ENCODE measurements at places on chromosomes 6 and 20.

- no peak for DNase-seq
Measured at GRCh38 chr6:164243949-164244348, 829.4 kb downstream of the QKI start.

- DNase-seq: no peak
Measured at GRCh38 chr6:169592558-169592957, 109.3 kb downstream of the WDR27 start.

- DNase-seq: no peak
Measured at GRCh38 chr20:64210656-64211369, 44.7 kb upstream of the PCMTD2 start.

GRCh38 chr20:6558341-6558740 lies 209.1 kb upstream of the BMP2 start:
- no peak for DNase-seq

GRCh38 chr6:34108176-34108575 lies 37.7 kb downstream of the GRM4 start:
- DNase-seq: no peak

DNA sequence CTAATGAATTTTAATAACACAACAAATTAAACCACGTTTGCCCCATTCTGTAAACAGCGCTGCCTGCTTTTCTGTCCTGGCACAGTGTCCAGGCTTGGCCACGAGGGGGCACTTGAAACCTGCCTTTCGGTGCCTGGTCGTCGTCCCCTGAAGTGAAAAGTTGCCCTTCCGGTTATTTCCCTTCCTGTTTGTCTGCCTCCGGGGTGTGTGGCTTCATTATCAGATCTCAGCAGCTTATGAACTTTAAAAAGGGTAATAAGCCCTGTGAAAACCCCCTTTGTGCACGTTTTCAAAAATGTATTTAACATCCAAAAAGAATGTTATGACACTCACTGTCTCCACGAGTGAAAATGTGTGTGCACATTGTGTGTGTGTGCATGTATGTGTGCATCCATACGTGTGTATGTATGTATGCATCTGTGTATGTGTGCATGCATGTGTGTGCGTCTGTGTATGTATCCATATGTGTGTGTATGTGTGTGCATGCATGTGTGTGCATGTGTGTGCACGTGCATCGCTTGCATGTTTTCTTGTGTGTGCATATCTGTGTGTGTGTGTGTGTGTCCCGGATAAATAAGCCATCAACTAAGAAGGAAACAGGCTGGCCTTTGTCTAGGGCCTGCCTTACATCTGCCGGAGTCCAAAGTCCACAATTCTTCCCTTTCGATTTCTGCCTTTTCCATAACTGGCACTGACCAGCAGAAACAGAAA lies 358.4 kb downstream of the THBS2 start:
- peak; percentile 45 for DNase-seq

DNA sequence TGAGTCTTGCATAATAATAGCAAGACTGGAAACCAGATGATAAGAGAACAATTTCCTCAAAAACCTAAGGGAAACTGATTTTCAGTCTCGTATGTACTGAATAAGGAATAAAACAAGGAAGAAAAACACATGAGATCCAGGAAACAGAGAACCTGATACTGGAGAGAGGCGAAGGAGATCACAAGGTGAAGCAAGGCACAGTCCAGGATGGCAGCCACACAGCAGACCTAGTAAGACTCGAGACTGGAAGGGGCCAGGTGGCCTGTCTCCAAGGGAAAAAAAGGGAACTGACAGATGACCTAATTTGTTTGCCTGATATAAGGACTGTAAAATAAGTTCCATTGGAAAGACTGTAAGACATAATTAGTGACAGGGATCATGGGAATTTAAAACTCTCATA lies 71.1 kb downstream of the TASP1 start:
- DNase-seq: no peak

DNA sequence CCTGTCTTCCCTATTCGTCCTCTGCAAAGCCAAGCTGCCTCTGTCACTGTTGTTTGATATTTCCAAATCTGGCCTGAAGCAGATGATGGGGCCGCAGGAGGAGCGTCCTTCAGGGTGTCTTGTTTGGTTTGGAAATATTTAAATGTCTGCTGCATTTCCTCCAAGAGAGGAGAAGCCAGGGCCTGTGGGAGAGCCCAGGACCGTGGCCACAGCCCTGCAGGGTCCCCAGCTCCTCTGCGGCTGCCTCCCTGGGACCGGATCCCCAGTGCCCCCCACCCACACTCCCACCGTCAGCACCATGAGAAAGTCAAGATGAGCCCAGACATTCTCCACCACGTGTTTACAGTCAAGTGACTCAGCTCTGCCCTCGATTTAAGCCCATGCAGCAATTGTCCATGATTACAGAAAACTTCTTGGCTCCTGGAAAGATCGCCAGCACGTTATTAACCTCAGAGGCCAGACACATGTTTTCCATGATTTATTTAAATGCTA lies 18.2 kb downstream of the FOXF2 start:
- no peak for DNase-seq

DNA sequence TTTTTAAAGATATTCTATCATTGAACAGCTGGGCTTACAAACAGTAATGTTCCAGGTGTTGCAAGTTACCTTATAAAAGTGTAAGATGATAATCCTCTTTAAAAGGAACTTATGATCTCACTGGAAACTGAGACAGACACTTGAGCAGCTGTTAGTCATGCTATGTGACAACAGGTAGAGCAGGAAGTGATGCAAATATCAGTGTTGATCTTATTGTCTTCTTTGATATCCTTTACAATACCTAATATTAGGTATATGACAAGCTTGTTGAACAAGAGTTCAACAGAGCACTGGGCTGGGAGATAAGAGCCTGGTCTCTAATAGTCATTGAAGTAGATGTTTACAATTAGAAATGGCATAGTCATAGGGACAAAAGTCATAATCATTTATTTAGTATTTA lies 150.0 kb downstream of the UBE3D start:
- no peak for DNase-seq

DNA sequence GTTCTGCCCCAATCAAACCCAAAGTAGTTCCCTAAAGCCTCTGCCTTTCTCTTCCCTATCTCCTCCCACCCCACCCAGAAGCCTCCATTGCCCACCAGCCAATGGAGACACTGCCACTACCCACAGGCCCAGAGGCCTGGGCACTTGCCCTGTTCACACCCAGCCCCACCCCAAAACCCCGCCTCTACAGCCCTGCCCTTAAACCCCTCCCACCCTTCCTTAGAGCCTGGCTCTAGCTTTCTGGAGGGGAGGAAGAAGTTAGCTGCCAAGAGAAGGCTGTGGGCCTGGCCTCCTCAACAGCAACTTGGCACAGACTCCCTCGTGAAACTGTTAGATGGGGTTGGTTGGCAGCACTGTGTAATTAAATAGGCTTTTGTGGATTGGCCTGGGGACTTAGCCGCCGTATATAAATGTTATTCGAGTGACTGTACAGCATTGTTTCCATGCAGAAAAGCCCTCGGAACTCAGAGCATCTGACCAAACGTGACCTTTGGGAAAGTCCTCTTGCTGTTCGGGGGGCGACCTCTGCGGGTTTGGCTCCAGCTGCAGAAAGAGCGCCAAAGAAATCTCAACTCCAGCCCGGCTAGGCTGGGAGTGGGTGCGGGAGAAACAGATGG lies 31.4 kb downstream of the COL11A2 start:
- no peak for DNase-seq

DNA sequence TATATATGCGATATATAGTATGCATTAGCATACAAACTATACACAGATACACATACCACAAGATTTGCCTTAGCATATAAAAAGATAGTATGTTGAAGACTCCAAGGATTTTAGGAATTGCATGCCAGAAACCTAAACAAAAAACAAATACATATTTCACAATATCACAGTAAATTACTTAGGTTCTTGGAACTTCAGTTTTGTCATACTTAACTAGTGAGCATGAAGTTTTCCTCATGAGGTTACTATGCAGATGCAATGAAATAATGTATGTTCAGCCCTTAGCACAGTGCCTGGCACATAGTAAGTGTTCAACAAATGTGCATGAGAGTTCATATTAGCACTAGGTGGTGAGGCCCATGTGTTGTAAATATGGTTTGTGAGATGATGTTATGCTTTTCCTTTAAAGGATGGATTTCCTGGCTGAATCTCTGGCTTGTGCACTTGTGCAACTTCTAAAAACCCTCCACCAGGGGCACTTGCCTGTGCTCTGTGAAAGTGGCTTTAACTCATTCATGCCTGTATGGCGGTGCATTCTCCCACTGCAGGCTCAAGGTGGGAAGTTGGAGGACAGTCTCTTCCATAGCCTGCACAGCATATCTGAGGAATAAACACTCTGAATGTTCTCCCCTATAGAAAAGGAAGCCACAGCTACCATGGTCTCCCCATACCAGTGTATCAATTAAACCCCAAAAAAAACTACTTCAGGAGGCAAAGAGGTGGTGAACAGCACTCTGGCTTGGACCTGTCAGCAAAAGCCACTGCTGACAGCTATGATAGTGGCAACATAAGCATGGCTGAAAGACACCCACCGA lies 624.1 kb upstream of the CDH4 start:
- no peak for DNase-seq

DNA sequence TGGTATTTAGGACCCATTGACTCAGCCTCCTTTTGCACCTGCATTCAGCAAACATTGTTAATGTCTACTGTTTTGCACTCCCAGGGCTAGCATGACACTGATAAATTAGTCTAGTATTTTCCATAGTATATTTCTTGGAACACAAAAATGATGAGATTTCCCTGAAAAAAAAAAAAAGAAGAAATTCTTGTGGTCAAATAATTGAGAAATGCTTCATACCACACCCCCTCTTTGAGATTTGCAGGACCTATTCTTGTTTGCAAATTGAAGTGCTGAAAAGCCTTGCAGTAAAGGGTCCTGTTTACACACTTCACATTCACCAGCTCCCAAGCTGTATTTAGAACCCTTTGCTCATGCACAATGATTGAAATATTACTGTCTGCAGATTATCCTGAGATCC lies 36.3 kb upstream of the CLIC5 start:
- no peak for DNase-seq

- no peak for DNase-seq
Measured at GRCh38 chr6:113854531-113855499, 2.3 kb upstream of the MARCKS start.

DNA sequence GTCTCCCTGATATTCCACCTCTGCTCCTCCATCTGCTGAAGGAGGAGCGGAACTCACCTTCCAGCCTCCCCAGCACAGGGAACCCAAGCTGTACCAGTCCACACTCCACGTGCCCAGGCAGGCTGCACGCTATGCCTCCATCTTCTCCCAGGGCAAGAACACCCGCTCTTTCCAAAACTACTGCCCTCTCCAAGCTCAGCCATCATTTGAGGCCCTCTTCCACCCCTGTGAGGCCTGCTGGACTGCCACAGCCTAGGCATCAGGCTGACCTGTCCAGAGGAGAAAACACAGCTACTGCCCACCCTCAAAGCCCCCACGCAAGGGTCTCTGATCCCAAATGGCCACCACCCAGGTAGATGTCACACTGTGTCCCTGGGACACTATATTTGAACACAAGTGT lies 99.9 kb downstream of the PRND start:
- DNase-seq: no peak

DNA sequence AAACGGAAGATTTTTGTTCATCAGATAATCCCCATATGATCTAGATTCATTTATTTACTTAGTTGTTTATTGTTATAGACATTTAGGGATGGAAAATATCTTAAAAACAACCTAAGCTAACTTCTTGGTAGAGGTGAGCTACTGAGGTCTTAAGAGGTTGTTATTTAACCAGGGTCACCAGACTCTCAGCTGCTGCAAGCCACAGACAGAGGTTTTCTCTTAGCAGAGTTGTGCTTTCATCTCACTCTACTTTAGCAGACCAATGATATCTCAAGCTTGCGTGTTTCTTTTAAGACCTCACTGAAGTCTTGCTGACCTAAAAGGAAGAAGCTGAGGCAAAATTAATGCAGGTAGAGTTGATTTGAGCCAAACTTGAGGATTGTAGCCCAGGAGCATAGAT lies 43.6 kb downstream of the NCOA7 start:
- DNase-seq: no peak

GRCh38 chr6:10759312-10759839 lies 11.8 kb downstream of the TMEM14B start:
- DNase-seq: no peak

DNA sequence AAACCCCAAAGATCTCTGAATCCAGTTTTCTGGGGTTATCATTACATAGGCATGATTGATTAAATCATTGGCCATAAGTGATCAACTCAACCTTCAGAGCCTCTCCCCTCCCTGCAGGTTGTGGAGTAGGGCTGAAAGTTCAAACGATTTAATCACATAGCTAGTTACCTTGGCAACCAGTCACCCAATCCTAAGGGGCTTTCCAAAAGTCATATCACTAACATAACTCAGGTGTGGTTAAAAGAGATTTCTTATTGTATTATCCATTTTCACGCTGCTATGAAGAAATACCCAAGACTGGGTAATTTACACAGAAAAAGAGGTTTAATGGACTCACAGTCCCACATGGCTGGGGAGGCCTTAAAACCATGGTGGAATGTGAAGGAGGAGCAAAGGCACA lies 935.1 kb upstream of the SLC35B3 start:
- no peak for DNase-seq

DNA sequence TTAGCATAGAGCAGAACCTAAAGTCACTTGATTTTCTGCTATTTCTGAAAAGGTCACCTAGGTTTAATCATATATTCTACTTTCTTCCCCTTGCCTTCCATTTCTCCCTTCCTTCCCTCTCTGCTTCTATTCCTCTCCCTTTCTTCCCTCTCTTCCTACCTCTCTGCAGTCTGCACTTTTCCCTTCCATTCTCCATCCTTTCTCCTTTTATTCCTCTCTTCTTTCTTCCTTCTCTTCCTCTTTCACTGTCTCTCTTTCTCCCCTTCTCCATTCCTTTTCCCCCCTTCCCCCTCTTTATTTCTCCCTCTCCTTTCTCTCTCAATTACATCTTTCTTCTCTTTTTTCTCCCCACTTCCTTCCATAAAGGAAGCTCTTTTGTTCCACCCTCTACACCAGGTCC lies 1049.8 kb upstream of the FLRT3 start:
- no peak for DNase-seq

DNA sequence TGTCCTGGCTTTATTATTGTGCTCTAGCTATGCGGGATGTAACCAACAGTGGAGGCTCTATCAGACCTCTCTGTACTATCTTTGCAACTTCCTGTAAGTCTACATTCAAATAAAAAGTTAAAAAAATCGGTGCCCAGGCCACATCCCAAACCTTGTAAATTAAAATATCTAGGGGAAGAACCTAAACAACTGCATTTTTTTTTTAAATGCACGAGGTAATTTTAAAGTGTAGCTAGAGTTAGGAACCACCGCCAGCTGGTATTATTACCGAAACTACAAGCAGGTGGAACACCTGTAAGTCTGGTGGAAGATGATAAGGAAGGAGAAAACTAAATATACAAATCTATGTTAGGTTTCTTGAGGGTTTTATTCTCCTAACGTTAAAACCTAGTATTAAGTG lies 34.5 kb upstream of the ID4 start:
- no peak for DNase-seq

Data from activated CD8-positive, alpha-beta memory T cell treated with anti-CD3 and anti-CD28 coated beads for 4 hours (primary cell).